ENCODE measurements at places on chromosomes 12 and 14.

DNA sequence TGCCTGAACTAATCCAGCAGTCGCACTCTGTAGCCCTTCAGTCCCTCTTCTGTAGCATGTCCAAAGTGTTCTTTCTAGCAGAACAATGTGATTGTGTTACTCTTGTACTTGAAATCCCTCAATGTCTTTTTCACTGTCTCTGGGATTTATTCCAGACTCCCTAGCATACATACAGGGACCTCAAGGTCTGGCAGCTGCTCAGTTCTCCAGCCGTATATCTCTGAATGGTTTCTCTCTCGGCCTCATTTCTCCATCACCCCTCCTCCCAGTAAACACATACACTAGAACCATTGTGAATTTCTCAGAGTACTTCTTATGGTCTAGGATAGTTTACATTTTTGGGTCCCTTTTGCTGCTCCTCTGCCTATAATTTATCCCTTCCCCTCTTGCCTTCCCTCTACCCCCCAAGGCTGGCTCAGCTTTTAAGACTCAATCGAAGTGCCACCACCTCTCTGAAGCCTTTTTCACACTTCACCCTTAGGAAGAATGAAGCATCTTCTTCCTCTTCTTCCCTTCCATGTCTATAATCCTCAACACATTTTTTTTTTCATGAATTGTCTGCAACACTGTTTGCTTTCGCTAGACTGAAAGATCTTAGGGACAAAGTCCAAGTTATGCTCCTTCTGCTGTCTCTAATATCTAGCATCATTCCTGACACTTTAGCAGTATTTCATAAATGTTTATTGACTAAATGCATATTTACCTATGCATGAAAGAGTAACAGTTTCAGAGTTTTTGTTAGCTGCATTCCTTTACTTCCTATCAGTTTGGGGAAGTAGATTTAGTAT, 446.1 kb downstream of the ZFP36L1 start:
- no peak for DNase-seq

GRCh38 chr12:19553175-19553574, 113.9 kb downstream of the AEBP2 start:
- DNase-seq: no peak

DNA sequence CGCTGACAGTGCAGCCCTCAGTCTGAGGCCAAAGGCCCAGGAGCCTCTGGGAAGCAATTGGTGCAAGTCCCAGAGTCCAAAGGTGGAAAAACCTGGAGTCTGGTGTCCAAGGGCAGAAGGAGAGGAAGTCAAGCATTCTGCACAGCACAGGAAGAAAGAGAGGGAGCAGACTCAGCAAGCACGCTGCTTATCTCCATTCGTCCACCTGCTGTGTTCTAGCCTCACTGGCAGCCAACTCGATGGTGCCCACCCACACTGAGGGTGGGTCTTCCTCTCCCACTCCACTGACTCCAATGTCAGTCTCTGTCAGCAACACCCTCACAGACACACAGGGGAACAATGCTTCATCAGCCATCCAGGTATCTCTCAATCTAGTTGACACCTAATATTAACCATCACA, 38.8 kb downstream of the HELB start:
- no peak for DNase-seq

DNA sequence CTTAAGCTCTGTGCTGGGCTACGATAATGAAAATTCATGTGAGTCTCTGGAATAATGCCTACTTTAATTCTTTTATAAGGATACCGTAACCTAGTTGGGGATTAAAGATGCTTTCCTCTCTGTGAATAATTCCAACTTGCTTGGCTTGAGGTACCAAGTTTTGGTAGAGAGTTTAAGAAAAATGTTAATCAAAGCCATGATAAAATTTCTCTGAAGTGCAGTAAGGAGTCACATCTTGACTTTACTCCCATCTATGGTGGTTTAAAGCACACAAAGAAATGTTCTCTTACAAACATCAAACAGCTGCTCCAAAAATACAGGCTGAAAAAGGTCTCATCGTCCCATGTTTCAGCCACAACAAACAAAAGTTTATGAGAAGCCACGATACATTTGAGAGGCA, 284.8 kb upstream of the TBX3 start:
- no peak for DNase-seq

- DNase-seq: no peak
Measured at GRCh38 chr12:70197345-70197744, 45.9 kb upstream of the CNOT2 start.

- DNase-seq: no peak
Measured at GRCh38 chr14:95652690-95653089, 33.5 kb upstream of the TCL1B start.

DNA sequence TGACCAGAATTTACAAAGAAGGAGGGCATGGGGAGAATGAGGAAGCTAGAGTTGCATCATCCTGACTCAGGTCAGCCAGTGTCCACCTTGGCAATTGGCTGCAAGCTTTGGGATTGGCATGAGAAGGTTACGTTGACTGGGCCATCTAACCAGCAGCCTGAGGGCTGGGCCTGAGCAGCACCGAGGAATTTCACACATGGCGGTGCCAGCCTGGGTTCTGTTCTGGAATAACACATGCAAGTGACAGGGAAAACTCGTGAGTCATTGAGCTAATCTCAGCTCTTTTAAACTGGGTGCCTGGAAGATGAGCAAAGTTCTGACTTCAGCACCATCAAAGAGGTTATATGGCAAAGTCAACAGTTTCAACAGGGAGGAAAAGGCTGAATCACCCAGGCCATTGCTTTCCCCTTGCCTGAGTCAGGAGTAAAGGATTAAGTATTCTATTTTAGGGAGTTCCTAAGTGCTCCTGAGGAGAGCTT, 543.2 kb upstream of the TBX3 start:
- peak; percentile 93 for DNase-seq

GRCh38 chr12:22687361-22688076, 62.5 kb downstream of the ETNK1 start:
- DNase-seq: peak; percentile 77

GRCh38 chr12:6753772-6754356, 923 bp upstream of the MLF2 start:
- DNase-seq: no peak

GRCh38 chr14:61690982-61691381, 4.3 kb upstream of the HIF1A start:
- DNase-seq: no peak

GRCh38 chr14:78005325-78005724, 164.8 kb upstream of the NRXN3 start:
- peak; percentile 63 for DNase-seq

DNA sequence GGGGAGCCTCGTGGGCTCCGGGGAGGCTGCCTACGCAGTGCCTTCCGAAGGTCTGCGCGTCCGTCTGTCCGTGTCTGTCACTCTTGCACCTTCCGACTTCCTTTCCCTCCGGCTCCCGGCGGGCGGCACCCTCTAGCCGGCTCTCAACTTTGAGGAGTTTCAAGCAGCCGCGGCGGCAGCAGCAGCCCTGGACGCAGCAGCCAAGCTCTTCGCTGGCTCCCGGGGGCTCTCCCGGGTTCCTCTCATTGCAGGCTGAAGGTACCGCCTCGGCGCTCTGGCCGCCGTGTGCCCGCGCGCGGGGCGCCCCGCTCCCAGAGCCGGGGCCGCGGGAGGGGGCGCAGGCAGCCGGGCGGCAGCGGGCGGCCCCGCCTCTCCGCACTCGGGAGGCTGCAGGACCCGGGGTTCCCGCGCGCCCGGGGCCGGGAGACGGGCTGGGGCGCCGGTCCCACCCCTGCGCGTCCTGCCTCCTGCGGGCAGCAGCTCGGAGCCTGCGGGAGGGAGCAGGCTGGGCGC, at the start of the genes AMIGO2 and PCED1B:
Gene AMIGO2, minus strand, starts transcription at position 492 of the 513 bp plus-strand sequence. CDS start 957 bp downstream, outside the sequence.
Gene PCED1B, plus strand, starts transcription at position 154 of the 513 bp plus-strand sequence. CDS start 155,443 bp downstream, outside the sequence.
- peak; percentile 78 for DNase-seq

GRCh38 chr12:92432724-92433441, 269.9 kb upstream of the PLEKHG7 start:
- DNase-seq: no peak

DNA sequence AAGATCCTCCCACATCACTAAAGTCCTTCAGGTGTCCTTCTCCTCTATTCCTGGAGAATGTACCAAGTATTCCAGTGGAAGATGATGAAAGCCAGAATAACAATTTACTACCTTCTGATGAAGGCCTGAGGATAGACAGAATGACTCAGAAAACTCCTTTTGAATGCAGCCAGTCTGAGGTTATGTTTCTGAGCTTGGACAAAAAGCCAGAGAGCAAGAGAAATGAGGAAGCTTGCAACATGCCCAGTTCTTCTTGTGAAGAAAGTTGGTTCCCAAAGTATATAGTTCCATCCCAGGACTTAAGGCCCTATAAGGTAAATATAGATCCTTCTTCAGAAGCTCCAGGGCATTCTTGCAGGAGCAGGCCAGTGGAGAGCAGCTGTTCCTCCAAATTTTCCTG, 54.6 kb upstream of the HELB start:
- no peak for DNase-seq

- DNase-seq: no peak
Measured at GRCh38 chr12:6358881-6359280, 16.5 kb downstream of the SCNN1A start.

DNA sequence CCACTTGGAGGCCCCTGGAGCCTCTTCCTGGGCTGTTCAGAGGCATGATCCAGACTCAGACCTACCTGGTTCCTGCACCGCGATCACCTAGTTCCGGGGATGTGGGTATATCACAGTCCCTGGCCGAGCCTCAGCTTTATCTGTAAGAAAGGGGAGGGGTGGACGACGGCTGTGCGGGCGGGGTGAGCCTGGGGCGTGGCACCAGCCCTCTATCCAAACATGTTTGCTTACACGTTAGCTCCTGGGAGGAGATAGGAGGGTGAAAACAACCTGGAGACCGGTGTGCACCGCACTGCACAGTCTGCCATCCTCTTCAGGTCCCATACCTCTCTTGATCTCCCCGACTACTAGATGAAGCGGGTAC, 1.2 kb downstream of the ANKRD9 start:
- DNase-seq: no peak

DNA sequence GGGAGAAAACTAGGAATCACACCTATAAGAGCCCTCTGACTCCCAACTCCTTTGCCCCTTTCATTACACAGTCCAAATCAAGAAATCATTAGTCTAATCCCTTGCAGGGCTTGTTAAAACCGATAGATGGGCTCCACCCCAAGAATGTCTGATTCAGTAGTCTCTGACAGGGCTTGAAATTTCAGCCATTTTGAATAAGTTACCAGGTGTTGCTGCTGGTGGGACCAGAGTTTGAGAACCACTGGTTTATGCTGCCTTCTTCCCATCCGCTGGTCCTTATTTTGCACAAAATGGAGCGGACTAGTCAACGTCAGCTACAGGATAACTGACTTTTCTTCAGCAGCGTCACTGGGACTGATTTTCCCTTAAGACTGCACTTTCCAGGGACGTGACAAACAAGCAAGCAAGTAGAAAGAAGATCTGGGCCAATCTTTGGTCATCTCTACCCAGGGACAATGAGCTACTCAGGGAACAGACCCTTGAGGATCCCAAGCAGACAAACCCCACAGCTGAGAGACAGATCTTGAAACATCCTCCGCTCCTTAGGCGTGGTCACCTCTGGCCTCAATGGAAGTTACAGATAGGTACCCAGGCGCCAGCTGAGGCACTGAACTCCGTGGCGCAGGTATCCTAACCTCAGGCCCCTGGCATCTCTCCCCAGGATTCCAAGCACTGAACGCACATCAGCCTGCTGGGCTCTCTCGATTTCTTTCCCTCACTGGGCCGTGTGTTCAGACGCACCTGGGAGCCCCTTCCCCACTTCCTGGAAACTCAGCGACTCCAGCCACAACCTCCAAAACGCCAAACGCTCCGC, 900 bp downstream of the KCTD10 start:
- DNase-seq: no peak

DNA sequence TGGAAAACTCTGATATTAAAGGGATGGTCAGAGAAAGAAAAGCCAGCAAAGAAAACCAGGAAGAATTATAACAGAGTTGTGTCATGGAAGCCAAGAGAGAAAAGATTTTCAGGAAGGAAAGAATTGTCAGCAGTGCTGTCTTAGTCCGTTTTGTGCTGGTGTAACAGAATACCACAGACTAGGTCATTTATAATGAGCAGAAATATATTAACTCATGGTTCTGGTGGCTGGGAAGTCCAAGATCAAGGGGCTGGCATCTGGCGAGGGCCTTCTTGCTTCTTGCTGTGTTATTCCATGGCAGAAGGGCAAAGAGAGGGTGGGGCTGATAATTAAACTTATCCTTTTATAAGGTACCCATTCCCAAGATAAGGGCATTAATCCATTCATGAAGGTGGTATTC, 6.4 kb upstream of the INHBE start:
- DNase-seq: no peak

GRCh38 chr12:14169281-14169680, 187.9 kb upstream of the GRIN2B start:
- DNase-seq: no peak

GRCh38 chr12:120370343-120371243, 1.6 kb upstream of the MSI1 start:
- DNase-seq: no peak

GRCh38 chr12:100566887-100567637, 6.4 kb upstream of the GAS2L3 start:
- DNase-seq: peak; percentile 46

GRCh38 chr14:21703357-21704326, 30.0 kb upstream of the OR4E1 start:
- DNase-seq: no peak

GRCh38 chr12:117165342-117165741, 24.9 kb downstream of the FBXO21 start:
- DNase-seq: no peak

GRCh38 chr12:78674311-78675090, 190.1 kb upstream of the SYT1 start:
- DNase-seq: peak; percentile 39

Measured in HCEC 1CT (cell line).